ENCODE measurements at places on chromosomes 2 and 18.

DNA sequence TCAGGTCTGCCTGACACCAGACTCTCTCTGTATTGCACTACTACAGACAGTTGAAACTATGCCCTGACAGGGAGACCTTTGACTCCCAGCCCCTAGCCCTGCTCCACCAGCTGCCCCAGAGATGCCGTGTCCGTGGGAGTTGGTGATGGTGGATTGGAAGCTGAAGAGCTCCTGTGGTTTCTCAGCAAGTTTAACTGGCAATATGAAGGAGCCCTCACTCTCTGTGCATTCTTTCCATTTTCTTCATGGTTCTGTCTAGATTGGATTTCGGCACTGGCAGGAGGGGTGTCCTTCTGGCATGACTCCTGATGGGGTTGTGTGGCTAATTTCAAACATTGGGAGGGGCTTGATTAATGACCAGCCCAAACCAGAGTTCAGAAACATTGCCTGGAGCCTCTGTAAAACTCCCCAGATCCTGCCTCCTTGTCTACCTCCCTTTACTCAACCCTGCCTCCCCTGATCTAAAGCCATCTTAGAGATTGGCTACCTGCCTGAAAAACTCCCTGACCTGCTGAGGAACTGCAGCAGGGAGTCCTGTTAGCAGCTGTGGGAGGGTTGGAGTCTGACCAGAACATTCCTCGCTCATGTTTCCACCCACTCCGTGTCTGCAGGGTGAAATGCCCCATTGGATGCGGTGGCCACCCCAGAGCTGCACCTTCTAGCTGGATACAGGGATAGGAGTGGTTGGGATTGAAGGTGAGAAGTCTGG lies 206.9 kb upstream of the SPRED2 start:
- no peak for DNase-seq

DNA sequence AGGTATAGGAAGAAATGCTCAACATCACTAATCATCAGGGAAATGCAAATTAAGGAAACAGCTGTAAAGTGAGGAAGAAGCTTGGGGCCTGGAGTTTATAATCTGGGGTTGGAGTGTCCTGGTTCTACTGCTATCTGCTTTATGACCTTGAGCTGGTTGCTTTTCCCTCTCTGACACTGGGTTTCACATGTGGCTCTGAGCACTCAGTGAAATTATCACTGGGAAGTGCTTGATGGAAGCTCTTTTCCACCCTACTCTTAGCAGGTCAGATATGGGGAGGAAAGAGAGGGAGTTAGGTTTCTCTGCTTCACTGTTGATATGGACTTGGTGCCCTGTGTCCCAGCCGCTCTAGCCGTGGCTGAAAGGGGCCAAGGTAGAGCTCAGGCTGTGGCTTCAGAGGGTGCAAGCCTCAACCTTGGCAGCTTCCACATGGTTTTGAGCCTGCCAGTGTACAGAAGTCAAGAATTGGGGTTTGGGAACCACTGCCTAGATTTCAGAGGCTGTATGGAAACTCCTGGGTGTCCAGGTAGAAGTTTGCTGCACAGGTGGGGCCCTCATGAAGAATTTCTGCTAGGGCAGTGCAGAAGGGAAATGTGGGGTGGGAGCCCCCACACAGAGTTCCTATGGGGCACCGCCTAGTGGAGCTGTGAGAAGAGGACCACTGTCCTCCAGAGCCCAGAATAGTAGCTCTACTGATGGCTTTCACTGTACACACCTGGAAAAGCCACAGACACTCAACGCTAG lies 52.3 kb downstream of the INPP4A start:
- DNase-seq, result no peak

DNA sequence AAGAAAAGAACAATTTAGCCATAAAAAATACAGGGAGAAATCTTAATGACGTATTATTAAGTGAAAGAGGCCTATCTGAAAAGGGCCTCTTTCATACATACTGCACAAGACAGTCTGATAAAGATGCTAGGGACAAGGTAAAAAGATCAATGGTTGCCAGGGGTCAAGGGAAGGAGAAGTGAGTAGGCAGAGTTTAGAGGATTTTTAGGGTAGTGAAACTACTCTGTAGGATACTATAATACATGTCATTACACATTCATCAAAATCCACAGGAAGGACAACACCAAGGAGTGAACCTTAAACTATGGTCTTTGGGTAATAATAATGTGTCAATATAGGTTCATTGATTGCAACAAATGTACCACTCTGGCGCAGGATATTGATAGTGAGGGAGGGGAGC lies 289.3 kb downstream of the FSIP2 start:
- DNase-seq, result no peak

- DNase-seq, result no peak
These were observed 4.1 kb upstream of the NEURL3 start for GRCh38 chr2:96509114-96509846.

DNA sequence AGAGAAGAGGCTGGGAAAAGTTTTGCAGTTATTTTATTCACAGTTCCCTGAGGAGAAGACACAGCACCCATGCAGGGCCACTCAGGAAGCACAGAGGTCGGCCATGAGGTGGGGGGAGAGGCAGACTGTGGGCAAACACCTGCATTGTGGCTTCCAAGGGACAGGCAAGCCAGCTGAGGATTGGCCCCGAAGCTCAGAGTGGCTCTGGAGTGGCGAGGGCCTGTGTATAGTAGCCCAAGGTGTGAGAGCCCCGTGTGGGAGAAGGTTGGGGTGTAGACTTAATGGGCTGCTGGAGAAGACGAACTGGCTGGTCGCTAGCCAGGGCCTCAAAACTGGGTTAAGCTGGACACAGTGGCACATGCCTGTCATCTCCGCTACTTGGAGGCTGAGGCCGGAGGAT lies 218.7 kb downstream of the FHOD3 start:
- DNase-seq, result no peak

DNA sequence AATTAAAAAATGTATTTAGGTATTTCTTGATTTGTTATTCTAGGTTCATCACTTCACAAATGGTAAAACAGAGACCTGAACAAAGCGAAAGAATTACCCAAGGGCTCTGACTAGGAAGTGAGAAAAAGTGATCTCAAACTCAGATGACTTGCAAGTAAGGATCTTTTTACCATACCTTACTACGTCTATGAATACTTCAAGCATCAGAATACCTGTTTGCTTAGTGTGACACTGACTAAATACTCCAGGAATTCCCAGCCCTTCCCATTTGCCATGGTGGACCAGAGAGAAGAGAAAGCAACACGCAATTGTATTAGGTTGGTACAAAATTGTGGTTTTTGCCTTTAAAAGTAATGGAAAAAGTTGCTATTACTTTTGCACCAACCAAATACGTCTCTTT lies 35.8 kb upstream of the FIGN start:
- DNase-seq, result no peak

DNA sequence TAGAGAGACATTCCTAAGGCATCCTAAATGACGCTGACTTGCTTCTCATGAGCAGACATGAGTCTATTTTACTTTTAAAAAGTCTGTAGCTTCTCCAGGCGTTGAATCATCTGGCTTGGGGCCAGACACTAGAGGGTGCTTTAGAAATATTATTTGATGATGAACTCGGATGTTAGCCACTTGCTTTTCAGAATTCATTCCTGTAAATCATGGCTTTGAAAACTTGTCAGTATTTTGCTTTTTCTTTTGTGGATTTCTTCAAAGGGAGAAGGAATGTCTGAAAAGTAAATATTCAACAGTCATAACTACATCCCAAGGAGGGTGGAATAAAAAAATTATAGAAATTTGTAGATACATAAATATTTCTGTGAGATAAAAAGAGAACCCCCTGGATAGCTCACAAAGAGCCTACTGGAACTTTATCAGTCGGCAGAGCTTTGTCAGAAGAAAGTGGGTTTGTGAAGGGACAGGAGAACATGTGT lies 370.8 kb downstream of the OSR1 start:
- no peak for DNase-seq

DNA sequence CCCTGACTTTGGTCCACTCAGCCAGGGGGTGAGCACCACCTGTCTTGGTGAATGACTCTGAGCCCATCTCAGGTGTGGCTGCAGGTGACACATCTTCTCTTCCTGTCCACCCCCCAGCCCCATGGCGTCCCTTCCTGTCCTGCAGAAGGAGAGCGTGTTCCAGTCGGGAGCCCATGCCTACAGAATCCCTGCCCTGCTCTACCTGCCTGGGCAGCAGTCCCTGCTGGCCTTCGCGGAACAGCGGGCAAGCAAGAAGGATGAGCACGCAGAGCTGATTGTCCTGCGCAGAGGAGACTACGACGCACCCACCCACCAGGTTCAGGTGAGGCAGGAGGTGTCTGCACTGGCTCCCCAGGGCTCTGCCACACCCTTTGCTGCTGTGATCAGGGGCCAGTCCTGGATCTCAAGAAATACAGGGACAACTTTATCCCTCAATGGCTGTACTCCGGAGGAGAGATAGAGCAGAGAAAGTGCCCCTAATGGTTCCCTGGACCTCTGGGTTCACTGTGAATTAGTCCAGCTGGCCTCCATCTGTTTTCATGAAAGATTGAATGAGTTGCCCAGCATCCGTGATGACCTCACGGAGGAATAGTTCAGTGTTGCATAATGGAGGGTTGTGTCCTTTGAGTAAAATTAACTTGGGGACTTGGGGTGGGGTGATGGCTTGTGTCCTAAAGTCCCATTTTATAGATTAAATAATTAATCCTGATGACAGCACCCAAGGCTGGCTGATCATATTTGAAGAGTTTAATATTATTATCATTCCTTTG lies at the start of gene NEU2:
Gene NEU2 (plus strand): TSS at position 122 of the 770 bp plus-strand sequence. CDS start 0 bp downstream, at position 122.
- DNase-seq, result no peak

DNA sequence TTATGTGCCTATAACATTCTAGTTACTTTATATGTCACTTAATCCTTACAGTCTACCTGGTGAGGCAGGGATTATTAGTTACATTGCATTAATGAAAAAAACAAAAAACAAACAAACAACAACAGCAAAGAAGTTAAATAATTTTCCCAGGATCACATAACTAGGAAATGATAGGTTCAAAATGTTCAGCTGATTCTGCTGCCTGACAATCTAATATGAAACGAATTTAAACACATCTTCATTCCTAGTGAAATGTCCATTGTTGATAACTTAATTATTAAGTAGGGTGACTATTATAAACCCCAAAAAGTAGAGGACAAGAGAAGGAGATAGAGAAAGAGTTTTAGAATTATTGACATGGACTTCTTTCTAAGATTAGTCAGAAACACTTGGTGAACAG lies 22.6 kb downstream of the HOXD1 start:
- DNase-seq, result no peak

GRCh38 chr2:170248574-170249393 lies 70.8 kb downstream of the MYO3B start:
- DNase-seq, result no peak

DNA sequence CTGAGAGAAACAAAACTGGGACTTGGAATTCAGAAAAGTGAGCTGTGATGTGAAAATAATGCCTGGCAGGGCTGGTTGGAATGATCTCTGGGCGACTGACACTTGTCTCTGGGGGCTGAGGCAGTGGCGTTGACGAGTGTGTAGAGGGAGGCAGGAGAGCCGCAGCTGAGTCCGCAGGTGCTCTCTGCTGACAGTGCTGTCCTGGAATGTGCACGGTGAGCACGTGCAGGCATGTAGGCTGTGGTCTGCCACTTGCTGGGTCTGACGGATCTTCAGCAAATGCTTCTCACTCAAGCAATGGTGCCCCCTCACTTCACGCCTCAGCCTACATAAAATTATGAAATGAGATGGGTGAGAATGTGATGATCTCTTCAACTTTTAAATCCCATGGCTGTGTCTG lies 38.5 kb upstream of the ATP9B start:
- no peak for DNase-seq

DNA sequence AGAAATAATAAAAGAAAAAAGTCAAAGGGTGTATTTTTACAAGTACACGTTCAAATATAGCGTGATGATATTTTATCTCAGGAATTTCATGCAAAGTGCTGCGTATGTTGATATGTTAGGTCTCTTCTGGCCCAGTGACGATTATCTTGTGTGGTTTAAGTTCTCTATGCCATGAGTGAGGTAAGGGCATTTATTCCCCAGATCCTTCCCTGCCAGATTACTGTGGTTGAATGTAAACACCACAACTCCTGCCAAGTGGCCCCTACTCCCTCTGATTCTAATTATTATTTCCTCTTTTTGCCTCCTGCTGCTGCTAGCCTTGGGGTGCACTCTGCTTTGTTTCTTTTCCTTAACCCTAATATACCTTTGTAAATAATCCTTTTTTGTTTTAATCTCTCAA lies 12.2 kb downstream of the SCN2A start:
- DNase-seq, result no peak

DNA sequence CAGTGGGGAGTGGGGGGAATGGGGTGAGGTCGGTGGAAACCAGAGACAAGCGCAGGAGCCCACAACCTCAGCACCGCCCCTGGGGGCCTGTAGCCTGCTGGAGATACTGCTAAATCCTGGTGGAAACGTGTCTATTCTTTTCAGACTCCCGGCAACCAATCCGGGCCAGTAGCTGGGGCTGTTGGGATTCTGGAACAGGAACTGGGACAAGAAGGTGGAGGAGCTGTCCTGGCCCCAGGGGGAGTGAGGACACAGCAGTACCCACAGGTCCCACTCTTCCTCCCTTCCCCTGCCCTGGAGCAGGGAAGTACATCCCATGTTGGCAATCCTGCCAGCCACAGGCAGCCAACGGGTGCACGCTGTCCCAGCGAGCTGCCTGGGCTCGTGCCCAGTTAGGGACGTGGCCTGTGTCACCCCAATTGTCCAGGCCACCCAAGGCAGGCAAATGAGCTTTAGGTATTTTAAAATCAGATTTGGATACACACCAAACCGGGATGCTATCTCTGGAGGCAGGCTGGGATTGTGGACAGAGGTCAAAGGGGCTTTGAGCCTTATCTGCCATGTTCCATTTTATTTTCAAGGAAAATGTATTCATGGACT lies 51.8 kb downstream of the HS1BP3 start:
- no peak for DNase-seq

- DNase-seq, result no peak
These were observed 183.7 kb downstream of the NRP2 start for GRCh38 chr2:205865905-205866441.

DNA sequence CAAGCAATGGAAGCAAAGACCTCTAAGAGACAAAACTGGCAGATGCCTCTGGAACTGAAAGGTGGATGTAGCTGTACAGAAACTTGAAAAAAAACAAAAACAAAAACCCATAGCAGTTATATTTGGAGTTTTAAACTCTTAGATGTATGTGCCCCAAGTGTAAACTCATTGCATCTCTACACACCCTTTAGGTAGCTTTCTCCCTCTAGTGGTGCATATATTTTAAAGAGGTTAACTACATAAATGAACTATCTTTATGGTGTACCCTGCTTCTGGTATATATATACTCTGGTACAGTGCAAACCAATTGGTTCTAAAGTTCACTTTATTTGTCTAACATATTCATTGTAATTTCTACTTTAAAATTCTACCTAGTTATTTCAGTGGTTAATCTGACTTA lies 518.2 kb downstream of the NRXN1 start:
- no peak for DNase-seq

DNA sequence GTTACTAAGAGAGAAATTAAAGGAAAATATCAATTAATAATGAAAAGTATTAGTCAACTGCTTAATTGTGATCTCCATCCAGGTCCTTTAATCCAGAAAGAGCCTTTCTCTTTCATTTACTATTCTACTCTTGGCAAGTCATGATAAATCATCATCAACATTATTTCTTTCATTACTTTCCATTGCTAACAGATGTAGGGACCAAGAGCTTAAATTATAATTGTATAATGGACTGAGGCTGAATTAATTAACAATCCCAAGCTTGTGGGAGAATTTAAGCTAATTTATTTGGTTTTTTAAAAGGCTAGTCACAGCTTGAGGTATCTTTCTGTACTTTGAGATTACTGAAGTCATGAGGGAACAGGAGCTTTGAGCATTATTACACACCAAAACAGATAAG lies 223.9 kb downstream of the ERBB4 start:
- DNase-seq, result no peak

GRCh38 chr2:141187075-141187439 lies 943.8 kb downstream of the LRP1B start:
- DNase-seq, result no peak
